NCI-H1105 treated with DMSO at 0.1 percent for 48 hours (cell line): ENCODE measurements at places on chromosomes 12 and 14.

GRCh38 chr14:98173305-98173704, 1098.7 kb downstream of the BCL11B start:
- DNase-seq, result no peak

DNA sequence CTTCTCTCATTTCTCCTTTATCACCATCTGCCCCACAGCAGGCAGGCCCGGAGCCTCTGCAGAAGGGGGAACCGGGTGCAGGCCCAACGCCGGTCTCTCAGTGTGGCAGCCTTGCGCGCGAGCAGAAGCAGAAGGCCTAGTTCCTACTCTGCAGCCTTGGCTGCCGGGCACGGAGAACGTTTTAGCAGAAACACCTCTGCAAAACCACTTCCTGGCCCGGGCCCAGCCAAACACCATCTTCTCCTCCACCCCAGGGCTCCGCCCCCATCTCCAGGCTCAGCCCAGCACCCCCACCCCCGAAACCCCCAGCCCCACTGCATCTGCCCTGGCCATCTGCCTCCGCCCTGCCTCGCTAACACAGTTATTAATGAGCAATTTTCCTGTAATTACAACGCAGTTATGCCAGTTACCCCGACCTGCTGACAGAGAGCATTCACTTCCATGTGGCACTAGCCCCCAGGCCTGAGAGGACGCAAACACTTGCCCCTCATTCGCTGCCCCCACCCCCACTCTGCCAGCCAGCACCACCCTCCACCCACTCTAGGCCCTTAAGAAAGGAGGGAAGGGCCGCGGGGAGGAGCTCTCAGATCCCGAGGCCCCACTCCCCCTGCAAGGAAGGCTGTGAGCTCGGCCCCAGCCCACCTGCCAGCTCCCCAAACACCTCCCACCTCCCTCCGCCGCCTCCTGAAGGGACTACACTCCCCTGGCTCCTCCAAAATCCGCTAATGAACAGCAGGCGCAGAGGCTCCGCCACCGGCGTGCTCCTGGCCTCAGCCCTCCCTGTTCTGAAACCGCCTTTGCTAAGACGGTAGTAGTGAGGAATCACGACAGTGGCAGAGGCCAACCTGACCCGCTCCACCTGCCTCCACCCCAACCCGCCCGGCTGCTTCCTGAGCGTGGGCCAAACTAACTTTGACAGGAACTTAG, 44.7 kb upstream of the FBRSL1 start:
- peak; percentile 48 for DNase-seq

DNA sequence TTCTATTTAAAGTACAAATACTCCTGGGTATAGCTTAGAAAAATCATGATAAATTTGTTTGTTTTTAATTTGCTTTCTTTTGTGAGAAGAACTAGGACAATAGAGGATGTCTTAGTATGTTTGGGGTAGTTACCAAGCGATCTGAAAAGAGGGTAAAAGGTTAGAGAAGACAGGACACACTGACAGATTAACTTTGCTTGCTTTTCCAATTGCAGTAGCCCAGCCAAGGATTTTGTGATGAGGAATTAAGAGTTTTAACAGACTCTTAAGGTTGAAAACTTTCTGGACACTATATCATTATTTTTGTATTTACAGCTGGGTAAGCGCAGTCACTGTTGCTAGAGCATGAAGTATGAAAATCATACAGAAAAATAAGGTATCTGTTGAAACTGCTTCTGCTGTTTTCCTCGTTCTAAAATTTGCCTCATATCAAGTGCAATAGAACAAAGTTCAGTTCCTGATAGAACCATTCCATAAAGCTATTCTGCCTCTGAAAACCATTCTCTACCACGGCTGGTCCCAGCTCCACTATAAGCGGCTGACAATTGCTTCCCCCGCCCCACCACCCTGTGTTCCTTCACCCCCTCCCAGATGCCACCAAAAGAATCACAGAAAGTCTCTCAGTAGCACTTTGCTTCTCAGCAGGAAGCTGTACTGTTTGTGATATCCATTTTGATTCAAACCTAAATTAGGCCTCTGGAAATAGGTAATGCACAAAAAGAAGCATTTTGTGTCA, 413.4 kb downstream of the BCAT1 start:
- DNase-seq, result no peak

DNA sequence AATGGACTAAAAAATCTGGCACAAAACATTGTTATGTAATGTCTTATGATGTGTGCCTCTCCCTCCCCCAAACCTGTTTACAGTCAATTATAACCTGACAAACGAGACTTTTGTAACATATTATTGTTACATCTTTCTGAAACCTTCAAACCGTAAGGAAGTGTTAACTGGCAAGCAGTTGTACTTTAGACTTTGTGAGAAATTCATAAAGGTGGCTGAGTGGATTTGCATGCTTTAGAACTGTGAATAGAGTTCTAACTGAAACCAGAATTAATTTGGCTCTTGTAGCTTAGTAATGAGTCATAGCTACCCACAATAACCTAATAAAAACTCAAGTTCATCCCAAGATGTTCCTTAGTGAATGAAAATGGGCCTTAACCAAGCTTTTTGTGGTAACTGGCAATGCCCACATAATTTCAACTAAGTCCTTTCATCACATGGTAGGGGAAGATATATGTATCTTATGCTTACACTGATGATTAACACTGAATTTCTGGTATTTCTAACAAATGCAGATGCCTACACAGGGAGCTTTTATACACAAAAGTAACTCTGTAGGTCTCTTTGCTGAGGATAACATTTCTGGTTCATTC, 29.7 kb downstream of the RAD9B start:
- DNase-seq, result no peak

GRCh38 chr12:106973545-106973944, 13.4 kb downstream of the MTERF2 start:
- DNase-seq, result peak; percentile 15

DNA sequence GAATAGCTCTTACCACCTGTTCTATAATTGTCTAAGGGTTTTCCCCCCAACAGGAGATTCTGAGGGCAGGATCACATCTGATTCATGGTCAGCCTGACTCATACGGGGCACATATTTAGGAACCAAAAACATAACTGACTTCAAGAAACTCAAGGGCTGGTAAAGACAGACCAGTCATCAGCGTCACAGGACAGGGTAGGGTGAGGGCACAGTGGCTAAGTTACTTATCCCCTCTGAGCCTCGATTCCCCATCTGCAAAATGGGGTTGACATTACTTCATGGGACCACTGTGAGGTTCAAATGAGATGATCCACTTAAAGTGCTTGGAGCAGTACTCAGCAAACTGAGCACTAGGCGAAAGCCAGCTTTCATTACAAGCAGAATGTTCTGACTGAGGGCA, 606 bp downstream of the CINP start:
- DNase-seq, result no peak

DNA sequence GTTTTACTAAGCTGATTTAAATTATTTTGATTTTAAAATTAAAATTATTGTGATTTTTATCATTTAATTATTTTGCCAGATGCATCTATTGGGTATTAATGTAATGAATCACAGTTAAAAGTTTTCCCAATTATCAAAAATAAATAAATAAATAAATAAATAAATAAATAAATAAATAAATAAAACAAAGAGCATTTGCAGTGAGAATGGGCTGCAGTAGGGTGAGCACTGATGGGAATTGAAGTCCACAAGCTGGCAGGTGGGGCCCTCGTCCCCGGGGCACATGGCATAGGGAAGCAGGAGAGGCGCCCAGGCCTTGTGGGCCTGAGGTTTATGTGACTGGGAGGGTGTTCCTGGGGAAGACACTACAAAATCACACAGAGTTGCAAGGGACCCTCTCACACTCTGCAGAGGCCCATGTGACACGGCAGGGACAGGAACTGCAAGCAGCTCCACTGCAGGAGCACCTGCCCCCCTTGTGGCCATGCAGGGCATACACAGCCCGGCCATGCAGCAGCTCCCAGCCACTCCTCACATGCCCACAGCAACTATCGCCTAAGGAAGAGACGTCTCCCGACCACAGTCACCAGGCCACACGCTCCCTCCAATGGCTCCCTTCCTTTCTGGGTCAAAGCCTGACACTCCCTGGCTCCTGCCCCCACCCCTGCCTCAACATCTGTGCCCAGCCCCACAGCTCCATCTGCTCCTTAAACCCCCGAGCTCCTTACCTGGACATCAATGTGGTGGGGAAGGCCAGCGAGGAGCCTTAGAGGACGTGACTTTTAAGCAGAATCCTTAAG, 256.3 kb upstream of the SFSWAP start:
- DNase-seq, result peak; percentile 18
